ENCODE measurements at places on chromosomes 12 and 14. TPM values are rescaled to one million over a fixed set of nuclear protein-coding genes. Genes with fewer than 3 reads are reported as not detected.

GRCh38 chr14:72786378-72787350 lies 107.2 kb downstream of the DPF3 start:
- no peaks in the 10 kb centered on the region for H3K36me3 ChIP-seq
- H3K27ac ChIP-seq: no peak overlapping the region
- no peak overlapping the region for H3K4me3 ChIP-seq
- no peaks in the 10 kb centered on the region for H3K4me1 ChIP-seq
- no peaks in the 10 kb centered on the region for H3K27me3 ChIP-seq

- H3K36me3 ChIP-seq: no peaks in the 10 kb centered on the region
- H3K27ac ChIP-seq: no peak overlapping the region
- peaks cover 24% of the 10 kb centered on the region for H3K27me3 ChIP-seq
- DNase-seq: no peak
Observed at GRCh38 chr14:36346052-36346451, 25.6 kb upstream of the MBIP start.

GRCh38 chr12:103505371-103506236 lies 9.8 kb upstream of the C12orf42 start:
- peak overlapping the region; percentile 18 for H3K4me3 ChIP-seq
- peaks cover 27% of the 10 kb centered on the region for H3K4me1 ChIP-seq
- peak overlapping the region; percentile 65 for H3K27ac ChIP-seq
- peak; percentile 92 for DNase-seq

The GPR135 gene
- total RNA-seq: 1.5 TPM

All from activated CD8-positive, alpha-beta T cell treated with anti-CD3 and anti-CD28 coated beads for 36 hours (primary cell).